ENCODE measurements at places on chromosomes 1 and 21.

- no peak for DNase-seq
Observed at GRCh38 chr1:101064697-101065096, 39.1 kb upstream of the DPH5 start.

DNA sequence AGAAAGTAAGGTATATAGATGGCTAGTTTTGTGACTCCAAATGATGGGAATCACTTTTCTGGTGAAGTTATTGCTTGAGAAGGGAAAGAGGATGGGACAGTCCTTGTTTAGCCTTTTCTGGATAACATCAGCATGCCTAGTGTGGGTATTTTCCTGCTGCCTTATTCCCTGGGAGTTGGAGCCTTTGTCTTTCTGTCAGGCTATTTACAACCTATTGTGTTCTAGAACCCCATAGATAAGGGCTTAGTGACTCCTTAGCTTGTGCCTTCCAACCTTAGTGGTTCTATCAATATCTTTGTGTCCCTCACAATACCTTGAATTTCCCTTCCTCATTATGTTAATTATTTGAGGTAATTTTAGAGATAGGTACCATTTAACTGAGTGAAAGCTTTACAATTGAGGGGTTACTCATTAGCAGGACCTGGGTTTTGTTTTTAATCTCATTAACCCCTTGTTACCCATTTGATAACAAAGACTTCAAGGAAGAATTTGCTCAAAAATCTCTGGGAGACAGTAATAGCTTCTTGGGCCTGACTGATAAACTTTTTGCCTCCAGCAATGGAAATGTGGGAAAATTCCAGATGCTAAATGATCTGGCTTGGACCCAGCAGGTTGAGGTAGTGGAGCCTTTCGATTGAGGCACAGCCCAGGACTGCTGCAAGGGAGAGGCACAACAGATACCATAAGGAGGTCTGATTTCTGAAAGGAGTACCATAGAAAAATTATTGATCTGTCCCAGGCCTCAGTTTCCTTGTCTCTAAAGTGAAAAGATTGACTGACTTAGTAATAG is 49.0 kb downstream of the CACHD1 start:
- DNase-seq: no peak

GRCh38 chr1:233655301-233655740 is 41.4 kb downstream of the KCNK1 start:
- no peak for DNase-seq

DNA sequence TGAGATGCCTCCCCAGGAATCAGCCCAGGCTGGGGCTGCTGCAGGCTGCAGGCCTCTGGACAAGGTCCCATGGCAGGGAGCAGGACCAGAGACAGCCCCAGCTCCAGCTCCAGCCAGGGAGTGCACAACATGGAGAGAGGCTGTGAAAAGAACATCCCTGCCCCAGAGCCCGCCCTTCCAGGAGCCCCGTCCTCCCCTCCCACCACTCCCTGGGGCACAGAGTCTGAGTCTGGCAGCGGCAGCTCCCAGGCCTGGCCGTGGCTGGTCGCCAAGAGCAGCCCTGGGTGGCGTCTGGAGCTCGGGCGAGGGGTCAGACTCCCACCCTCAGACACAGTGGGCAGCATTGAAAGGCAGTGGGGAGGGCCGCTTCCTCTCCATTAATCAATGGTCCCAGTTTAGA is 37.8 kb downstream of the MEGF6 start:
- peak; percentile 95 for DNase-seq

GRCh38 chr1:106680776-106681344 is 375.6 kb upstream of the PRMT6 start:
- no peak for DNase-seq

DNA sequence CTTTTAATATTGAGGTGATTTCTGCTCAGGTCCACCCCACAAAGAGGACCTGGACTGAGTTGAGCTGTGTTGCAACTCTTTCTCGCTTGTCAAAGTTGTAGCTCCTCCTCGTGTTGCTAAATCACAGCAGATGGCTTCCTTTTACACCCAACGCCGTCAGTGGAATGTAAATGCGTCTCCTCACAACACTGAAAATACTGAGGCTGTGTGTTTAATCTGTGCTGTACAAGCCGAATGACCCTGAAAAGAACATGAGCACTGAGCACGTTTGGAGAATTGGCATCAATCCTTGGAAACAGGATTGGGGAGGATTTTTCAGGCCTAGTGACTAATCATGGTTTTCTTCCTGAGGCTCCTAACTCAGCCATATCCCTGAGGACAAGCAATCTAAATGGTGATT is 196.0 kb downstream of the CRB1 start:
- DNase-seq: no peak

- no peak for DNase-seq
Observed at GRCh38 chr1:97013941-97014340, 292.4 kb downstream of the PTBP2 start.

DNA sequence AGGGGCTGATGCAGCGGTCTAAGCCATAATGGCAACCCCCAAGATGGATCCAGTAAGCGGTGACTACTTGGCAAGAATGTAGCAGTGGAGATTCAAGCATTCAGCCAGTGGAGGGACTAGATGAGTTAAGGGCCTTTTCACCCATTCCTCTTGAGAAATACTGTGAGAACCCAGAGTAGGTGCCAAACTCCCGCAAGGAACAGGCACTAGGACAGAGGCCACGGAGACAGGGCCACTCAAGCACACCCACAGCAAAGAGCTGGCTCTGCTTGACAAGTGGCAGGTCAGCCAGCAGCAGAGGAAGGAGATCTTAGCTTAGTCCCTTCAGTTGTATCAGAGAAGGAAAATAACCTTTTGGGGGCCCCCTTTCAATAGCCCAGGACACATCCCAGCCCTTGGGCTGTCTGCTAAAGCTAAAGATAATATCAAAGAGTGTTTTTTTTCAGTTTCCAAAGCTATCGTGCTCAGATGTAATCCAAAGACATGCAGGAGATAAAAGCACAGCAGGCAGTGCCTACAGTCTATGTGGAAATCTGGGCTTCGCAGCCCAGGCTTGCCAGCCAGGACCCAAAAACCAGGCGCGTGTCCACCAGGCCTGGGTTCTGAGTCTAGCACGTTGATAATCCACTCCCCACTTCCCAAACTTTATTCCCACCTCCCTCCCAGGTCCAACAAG is 62.0 kb upstream of the GOLT1A start:
- peak; percentile 58 for DNase-seq

DNA sequence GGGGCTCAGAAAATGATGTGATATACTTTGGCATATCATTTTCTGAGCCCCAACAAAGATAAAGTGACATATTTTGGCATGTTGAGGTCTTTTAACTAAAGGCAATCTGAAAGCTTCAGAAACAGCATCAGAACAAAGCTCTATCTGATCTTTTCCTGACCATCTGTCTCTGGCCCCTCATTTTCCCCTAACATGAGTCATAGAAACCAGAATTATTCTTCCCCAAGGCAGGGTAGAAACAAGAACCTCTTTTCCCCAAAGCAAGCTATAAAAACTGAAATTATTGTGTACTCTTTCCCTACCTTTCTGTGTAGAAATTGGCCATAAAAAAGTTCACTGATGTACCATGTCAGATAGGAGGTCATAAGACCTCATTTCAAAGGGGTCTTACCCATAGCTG is 48.7 kb upstream of the PLA2G4A start:
- DNase-seq: no peak

DNA sequence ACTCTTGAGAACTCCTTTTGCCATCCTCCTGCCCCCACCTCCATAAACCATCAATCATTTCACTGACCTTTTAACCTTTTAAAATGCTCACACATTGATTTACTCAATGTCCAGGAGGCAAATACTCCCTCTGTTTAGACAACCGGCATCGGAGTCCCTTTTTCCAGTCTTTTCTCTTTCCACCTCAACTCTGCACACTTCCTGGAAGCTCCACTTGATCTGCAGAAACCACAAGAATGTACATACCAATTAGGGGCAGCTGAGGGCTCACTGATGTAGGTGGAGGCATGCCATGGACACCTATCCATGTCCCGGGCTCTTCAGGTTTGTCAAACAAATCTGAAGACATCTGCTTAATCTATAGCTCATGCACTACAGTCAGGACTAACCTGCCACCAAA is 5.3 kb upstream of the AMIGO1 start:
- no peak for DNase-seq

GRCh38 chr1:229971141-229971540 is 95.9 kb upstream of the GALNT2 start:
- DNase-seq: no peak

DNA sequence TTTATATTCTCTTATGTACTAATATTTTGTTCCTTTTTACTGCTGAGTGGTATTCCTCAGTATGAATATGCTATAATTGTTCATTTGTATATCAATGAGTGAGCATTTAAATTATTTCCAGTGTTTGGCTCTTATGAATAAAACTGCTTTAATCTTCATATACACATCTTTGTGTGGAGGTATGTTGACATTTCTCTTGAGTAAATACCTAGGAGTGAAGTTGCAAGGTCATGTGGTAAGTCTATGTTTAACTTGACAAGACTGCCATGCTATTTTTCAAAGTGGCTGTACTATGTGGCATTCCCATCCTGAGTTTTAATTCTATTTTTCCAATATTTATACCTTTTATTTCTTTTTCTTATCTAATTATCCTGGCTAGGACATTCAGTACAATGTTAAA is 124.2 kb downstream of the ADSS2 start:
- no peak for DNase-seq

DNA sequence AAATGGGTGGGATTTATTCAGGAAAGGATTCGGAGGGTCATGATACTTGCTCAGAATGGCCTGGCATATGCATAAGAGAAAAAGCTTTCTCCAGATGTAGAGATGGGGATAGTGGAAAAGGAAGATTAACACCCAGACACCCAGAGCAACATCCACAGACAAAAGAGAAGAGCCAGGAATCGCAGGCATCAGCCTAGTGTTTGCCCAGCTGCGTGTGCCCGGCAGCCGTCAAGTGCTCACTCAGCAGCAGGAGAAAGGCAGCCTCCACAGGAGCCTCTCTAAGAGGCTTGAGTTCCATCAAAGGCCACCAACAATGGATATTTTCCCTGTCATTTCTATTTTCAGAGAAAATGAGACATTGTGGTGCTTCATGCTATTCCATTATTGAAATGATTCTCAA is 54.7 kb downstream of the NTPCR start:
- no peak for DNase-seq

- peak; percentile 86 for DNase-seq
Observed at GRCh38 chr1:175192630-175193526, at the start of gene KIAA0040. KIAA0040 (minus strand) TSS chr1:175192776; CDS start chr1:175161013, 31,763 bp downstream.

DNA sequence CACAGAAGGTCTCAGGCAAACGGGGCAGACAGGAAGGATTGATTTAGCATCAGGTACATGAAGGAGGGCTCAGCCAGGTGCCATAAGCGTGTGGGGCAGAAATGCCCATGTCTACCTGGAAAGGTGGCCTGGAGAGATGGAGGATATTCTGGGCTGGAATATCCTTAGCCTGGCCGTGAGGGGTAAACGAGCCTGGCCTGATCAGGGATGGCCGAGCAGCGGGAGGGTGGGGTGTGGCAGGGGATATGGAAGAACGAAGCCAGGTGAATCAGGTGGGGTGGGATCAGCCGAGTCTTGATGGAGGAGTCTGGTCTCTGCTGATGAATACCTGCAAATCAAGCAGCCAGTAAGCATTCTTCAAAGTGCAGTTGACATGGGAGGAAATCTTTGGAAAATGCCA is 35.5 kb upstream of the TTC22 start:
- no peak for DNase-seq

GRCh38 chr1:56417646-56418045 is 161.7 kb downstream of the PLPP3 start:
- DNase-seq: no peak

DNA sequence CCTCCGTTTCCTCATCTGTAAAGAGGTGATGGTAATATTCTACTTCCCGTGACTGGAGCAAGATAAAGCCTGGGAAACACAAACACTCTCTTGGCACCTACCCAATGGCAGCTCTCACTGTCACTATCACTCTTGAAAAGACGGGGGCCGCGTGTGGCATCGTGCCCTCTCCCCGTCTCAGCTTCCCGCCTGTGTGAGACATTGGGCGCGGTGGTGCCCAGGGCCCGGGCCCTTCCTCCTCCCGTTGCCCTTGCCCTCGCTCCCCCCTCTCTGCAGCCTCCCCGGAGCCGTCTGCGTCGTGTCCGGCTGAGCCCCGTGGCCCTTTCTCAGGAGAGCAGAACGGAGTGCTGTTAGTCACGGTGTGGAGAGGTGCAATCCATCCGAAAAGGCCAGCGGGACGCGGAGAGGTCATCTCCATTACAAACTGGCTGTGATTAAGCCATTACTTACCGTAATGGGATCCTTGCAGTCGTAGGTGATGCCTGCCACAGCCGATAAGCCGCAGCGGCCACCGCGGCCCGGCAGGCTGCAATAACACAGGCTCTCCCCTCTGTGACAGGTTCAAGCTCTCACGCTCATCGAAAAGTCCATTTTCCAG is 156.4 kb upstream of the ZC3H12A start:
- DNase-seq: peak; percentile 73

DNA sequence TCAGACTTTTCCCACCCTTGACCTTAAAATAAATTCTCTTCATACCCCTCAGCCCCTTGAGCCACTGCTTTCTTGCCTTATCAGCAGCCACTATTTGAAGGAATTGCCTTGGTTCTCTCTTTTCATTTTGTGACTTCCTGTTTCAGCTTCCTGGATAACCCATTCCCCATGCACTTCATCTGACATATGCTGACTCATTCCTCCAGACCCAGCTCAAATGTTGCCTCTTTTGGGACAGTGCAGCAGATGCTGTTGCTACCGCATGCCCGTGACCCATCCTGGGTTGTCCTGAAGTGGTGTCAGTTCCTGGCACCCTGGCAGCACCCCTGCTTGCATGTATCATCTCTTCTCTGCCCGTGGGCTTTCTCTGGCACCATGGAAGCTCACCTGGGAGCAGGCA is 496.1 kb downstream of the PTPRU start:
- DNase-seq: no peak

DNA sequence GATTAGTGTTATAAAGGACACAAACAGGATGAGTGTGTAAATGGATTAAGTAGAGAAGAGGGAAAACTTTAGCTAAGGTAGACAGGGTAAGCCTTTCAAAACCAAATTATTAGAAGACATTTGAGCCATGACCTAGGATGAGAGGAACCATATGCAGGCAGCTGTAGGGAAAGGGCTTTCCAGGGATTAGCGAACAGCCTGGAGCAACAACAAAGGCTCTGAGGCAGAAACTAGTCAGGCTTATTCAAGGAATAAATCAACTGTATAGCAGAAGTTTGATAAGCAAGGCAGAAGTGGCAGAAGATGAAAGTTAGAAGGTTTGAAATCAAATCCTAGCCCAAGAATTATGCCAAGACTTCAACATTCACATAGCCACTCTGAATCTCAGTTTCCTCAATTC is 21.3 kb downstream of the AIDA start:
- DNase-seq: no peak

GRCh38 chr21:43367296-43367695 is 59.6 kb downstream of the SIK1 start:
- peak; percentile 78 for DNase-seq

- no peak for DNase-seq
Observed at GRCh38 chr1:58895082-58895481, 111.2 kb upstream of the JUN start.

GRCh38 chr1:73326663-73327062 is 871.3 kb downstream of the LRRIQ3 start:
- no peak for DNase-seq
